MV-4-11 (cell line): ENCODE measurements at places on chromosomes 4 and X.

GRCh38 chr4:165668694-165669093 is 204.3 kb upstream of the TLL1 start:
- DNase-seq, result no peak

GRCh38 chr4:150080337-150080736 is 2.1 kb downstream of the DCLK2 start:
- DNase-seq, result no peak

- no peak for DNase-seq
Measured at GRCh38 chrX:26352891-26353430, 137.0 kb downstream of the MAGEB5 start.

- DNase-seq, result peak; percentile 77
Measured at GRCh38 chrX:30659421-30659820, 6.2 kb downstream of the GK start.

DNA sequence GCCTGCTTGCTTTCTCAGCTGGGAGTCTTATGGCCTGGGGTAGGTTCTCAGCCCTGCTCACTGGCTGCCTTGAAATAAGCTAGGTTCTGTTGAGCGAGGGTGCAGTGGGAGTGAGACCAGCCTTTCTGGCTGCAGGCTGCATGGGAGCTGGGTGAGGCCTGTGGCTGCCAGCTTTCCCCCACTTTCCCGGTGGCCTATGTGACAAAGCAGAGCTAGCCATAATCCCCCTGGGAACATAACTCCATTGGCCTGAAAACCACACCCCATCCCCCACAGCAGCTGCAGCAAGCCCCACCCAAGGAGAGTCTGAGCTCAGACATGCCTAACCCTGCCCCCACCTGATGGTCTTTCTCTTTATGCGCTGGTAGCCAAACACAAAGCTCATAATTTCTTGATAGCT is 118.9 kb downstream of the KLHL4 start:
- DNase-seq, result no peak

DNA sequence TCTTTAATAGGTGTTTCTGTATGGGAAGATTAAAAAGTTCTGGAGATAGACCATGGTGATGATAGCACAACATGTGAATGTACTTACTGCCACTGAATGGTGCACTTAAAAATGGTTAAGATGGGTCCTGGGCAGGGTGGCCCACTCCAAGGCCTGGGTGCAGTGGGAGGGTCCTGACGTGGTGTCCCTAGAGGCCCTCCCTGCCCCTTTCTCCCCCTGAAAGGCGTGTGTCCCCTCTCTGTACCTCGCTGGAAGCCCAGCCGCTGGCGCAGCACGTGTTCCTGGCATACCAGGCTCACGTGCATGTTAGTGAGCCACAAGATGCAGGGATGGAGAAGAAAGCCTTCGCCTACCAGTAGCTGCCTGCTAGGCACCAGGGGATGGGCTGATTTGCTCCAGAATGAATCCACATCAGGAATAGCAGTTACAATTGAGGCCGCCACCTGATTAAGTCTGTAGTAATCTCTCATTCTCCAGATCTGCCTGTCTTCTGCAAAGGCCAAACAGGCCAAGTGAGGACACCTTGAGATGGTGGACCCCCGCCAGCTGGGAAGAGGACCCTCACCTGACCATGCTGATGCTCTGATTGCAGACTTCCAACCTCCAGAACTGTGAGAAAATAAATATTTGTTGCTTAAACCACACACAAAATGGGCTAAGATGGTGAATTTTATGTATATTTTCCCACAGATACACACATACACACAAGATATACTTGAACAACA is 67.5 kb downstream of the COQ2 start:
- no peak for DNase-seq

DNA sequence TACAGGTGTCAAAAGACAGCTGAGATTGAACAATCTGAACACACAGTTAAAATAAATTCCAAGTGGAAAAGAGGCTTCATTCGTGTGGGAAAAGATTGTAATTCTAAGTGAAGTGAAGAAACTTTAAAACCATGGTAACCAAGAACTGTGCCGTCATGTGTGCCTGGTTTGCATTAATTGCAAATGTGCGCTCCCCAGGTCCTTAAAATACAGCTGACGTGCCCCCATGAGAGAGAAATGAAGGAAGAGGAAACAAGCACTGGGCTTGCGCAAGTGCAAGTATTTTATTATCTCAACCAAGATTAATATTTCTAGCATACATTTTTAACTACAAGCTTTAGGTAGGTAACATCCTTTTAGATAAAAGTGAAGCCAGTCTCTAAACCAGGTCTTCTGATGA is 92.5 kb downstream of the PARM1 start:
- DNase-seq, result no peak

DNA sequence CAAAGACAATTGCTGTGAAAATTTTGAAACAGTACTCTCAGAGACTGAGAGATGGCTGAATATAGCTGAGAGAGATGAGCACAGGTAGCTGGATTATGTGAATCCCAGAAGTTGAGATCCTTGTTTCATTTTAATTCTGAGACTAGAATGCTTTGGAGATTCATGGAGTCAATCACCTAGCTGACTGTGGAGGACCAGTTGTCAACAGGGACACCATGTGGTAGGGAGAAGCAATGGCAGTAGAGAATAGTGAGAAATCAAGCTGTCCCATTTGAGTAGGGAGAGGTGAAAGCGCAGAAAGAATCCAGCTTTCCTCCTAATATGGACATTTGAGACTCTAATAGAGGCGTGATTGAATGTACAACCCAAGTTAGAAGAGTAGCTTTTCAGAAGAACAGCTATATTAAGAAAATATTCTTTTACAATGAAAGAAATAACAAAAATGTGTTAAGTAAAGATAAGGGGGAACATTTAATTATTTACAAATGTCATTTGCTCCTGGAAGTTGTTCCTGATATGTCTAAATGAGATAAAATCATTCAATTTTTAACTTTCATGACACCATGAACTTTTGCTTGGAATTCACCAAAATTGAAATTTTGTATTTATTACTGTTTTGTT is 30.3 kb upstream of the GLRB start:
- DNase-seq, result peak; percentile 22

DNA sequence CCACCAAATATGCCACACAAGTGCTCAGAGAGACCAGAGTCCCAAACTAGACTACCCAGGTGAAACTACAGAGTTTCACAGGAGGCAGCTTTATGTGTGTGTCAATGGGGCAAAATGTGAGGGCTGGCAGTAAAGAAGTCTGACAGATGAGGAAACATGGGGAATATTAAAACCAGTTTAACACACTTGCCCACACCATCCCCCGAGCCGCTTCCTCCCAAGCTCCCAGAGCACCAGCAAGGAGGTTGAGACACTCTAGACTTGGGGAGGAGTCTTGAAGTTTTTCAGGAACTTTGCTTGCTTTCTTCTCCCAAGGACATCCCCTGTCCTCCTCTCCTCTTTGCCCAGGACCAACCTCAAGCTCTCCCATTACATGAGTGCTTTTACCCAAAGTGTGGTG is 94.7 kb upstream of the SPRY1 start:
- DNase-seq, result peak; percentile 5

DNA sequence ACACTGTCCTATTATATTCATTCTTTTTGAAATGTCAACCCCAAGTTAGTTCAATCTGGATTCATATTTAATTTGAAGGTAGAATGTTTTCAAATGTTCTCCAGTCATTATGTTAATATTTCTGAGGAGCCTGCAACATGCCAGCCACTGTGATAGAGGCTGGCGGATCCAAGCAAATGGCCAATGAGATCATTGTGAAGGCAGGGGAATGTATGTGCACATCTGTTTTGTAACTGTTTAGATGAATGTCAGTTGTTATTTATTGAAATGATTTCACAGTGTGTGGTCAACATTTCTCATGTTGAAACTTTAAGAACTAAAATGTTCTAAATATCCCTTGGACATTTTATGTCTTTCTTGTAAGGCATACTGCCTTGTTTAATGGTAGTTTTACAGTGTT is 1.6 kb downstream of the CXCL1 start:
- DNase-seq, result peak; percentile 5
